ENCODE measurements at places on chromosomes 11 and 22. TPM values are rescaled to one million over a fixed set of nuclear protein-coding genes. Genes with fewer than 3 reads are reported as not detected.

Gene WT1
- not detected for total RNA-seq

GRCh38 chr22:28772633-28773460 lies at the start of gene CCDC117:
CCDC117 (plus strand) TSS chr22:28772695; CDS start chr22:28772850, 155 bp downstream.
- ATAC-seq: peak; percentile 85

Gene MUC6
- total RNA-seq: not detected

Gene ASRGL1
- total RNA-seq: 1.3 TPM

DNA sequence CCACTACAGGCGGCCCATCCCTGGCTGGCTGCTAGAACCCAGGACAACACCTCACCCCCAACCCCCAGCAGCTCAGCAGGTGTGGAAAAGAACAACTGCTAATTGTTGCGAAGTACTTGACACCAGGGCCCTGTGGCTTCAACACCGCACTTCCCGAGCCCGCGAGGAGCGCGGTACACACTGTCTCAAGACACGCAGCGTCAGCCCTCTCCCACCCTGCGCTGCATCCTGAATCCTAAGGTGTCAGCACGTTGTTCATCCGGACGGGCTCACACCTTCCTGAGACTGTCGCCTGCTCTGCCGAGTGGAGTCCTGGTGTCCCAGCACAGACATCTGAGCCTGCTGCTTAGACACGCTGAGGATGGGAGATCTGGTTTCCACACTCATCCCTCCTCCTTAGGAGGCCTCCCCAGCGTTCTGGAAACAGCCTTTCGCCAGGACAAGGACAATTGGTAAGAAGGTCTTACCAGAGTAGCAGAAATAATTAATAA lies 1336.2 kb downstream of the BRD1 start:
- no peak for ATAC-seq

GRCh38 chr11:84420271-84420670 lies 1134.1 kb upstream of the CCDC90B start:
- ATAC-seq: no peak

GRCh38 chr11:1881442-1882264 lies 10.0 kb downstream of the PRR33 start:
- peak; percentile 21 for ATAC-seq

- ATAC-seq: no peak
Observed at GRCh38 chr22:41096391-41096790, 4.0 kb downstream of the EP300 start.

DNA sequence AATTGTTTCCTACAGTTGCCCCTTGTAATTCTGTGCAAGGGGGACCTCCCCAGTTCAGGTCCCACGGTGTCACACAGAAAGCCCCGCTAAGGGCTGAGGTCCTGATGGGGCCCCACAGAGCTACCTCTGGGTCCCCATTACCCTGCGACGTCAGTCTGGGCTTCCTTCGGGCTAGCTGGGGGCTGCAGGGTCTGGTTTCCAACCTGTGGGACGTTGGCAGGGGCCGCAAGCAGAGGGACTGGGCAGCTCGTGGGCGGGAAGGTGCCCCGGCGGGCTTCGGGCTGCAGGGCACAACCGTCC lies 698 bp downstream of the SLC37A4 start:
- peak; percentile 8 for ATAC-seq
